Stimulated activated CD8-positive, alpha-beta memory T cell treated with anti-CD3 and anti-CD28 coated beads, Interleukin-4, amount 100 ng/mL, for 4 hours (primary cell): ENCODE measurements at places on chromosomes 1 and 21.
A peak's percentile ranks its signal among the peaks of the same experiment; 100 is the strongest.

GRCh38 chr1:109444346-109444745, 18.1 kb upstream of the PSMA5 start:
- DNase-seq: no peak

- DNase-seq: no peak
Observed at GRCh38 chr1:231053493-231054162, 13.6 kb upstream of the FAM89A start.

- no peak for DNase-seq
Observed at GRCh38 chr1:32775640-32776337, 41.4 kb downstream of the YARS1 start.

DNA sequence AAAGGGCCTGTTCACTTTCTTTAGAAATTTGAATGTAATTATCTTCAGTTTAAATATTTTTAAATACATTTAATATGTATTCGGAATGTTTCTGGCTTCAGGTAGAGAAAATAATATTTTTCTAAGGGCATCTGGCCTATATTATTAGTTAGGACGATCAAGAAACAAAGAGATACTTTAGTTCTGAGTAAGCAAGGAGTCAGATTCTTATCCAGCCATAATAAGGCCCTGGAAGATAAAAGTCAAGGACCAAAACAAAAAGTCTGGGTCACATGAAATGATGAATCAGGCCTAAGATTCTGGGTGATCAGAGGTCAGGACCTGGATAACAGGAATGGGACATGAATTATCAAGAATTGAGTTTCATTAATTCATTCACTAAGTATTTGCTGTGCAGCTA, 6.3 kb downstream of the PHC2 start:
- DNase-seq: no peak

- DNase-seq: no peak
Observed at GRCh38 chr1:158054721-158055120, 61.3 kb downstream of the KIRREL1 start.

DNA sequence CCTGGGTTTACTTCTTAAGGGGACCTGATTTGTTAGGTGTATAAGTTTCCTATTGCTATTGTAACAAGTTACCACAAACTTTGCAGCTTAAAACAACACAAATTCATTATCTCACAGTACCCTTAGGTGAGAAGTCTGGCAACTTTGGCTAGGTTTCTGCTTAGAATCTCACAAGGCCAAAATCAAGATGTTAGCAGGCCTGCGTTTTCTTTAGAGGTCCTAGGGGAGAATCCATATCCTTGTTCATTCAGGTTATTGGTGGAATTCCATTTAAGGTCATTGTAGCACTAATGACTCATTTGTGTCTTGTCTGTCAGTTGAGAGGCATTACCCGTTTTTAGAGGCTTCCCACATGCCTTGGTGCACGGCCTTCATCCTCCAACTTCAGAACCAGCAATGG, 8.2 kb upstream of the SH2D1B start:
- DNase-seq: no peak

DNA sequence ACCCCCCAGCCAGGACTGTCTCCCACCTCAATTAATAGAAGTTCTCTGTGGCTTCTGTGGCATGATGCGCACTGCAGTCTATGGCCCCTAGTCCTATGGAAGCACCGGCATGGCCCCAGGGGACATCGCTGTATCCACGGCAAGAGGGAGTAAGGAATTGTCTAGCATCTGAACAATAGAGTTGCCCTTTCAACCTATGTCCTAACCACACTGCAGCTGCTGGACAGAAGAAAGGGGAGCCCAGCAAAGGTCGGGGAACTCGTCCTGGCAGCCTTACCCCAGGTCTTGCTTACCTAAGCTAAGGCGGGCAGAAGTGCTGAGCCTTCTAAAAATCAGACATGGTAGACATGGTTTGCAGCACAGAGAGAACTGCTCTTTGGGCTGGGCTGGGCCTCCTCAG, 103.3 kb upstream of the EDN2 start:
- DNase-seq: no peak

DNA sequence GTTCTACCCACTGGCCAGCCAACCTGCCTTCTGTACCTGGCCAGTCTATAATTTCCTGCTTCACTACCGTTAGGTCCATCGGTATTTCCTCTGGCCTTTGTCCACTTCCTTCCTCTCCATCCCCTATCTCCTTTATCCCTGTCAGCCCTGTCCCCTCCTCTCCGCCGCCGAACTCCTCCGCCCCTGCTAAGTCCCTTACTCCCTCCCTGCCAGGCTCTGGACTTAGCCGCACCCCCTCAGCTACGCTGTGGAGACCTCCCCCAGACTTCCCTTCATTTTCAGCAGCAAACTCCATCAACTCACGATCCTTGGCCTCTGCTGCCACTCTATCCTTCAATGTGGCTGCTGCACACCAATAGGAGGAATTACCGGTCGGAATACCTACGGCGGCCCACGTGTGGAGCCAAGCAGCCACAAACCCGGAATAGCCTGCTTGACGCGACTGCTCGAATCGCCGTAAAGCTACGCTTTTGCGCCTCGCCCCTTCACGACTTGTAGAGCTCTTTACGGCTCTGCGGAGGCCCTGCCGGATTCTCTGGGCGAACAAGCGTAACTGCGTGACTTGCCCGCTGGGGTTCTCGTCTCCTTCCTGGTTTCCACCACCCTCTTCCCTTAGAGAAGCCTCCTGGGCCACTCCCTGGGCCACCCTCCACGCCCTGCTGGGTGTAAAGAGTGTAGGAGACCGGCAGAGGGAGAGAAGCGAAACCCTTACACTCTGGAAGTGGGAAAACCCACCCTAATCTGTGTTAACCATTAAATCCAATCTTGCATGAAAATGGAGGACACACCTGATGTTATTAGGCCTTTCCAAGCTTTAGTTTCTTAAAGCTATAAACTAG, at the start of gene ZNHIT6:
Gene ZNHIT6, minus strand, starts transcription at position 444 of the 839 bp plus-strand sequence. Its CDS starts 149 bp downstream, at position 295.
- DNase-seq: peak; percentile 70

GRCh38 chr1:94715321-94715720, 104.8 kb upstream of the SLC44A3 start:
- no peak for DNase-seq

DNA sequence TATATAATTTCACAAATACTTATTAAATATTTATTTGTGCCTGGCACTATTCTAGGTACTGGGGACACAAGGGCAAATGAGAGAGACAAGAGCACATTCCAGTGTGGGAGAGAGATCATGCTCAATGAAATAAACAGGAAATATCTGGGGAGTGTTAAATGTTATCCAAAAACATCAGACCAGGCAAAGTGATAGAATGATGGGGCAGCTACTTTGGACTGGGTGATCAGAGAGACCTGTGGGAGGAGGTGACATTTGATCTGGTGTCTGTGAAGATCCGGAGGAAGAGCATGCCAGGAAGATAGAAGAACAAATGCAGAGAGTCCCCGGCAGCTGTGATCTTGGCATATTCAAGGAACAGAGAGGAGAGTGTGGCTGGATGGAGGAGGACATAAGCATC, 27.5 kb upstream of the GNG12 start:
- DNase-seq: no peak

- DNase-seq: no peak
Observed at GRCh38 chr1:36881541-36881940, 152.8 kb downstream of the GRIK3 start.

DNA sequence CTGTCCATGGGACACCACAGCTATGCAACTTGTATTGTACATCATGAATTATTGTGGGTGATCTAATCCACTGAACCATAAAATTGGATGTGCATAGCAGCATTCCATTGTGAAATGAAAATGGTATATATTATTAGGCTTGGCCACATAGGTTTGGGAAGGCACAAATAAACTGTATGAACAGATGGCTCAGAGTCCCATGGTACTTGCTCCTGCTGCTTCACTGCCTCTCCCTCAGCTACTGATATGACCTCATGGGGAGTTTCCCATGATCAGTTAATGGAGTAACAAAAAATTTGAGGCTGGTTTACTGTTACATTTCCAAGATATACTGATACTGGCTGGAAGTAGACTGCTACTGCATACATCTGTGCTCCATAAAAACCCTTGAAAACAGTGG, 152.7 kb upstream of the NEGR1 start:
- DNase-seq: no peak

DNA sequence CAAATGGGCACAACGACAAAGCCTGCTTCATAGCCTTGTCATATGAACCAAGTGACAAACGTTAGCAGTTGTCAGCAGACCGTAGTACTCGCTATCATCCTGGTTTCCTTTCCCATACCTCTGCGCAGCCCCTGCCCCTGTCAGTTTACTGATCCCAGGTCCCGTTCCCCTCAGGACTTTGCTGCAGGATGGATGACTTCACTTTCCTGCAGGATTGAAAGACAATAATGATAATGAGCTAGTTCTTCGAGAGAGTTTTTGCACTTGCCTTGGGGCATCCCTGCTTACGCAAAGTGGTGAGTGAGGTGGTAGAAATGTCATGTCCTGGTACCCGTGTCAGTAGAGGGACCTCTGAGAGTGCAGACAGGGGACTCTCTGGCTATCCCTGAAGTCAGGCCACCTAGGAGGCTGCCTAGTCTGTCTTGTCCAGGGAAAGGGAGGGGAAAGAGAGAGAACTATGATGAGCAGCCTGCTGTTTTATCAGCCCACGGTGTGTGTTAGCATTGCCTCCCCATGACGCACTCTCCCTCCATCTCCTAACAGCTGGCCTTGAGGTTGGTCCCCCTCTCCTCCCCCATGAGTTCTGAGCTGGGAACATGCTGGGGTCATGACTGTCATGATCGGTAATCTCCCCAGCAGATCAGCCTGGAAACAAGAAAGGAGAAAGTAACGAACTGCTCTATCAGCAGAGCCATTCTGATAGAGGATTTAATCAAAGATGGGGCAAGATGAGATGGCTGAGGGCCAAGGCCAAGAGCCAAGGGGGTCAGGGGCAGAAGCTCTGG, 53.7 kb downstream of the ELK4 start:
- no peak for DNase-seq

DNA sequence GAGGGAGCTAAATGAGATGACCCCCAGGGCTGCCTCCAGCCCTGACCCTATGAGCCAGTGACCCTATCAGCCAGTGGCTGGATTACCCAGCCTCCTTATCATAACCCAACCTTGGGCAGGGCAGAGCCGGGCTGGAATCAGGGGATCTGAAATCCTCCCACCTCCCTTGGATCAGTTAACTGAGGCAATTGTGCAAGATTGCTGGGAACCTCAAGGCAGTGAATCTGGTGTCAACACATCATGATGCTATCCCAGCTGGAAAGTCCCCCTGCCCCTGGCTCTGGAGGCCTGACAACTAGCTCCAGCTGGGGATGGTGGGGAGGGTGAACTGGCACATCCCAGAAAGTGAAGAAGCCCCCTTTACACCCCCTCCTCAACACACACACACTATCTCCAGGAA, 6.4 kb upstream of the TSPAN1 start:
- no peak for DNase-seq

DNA sequence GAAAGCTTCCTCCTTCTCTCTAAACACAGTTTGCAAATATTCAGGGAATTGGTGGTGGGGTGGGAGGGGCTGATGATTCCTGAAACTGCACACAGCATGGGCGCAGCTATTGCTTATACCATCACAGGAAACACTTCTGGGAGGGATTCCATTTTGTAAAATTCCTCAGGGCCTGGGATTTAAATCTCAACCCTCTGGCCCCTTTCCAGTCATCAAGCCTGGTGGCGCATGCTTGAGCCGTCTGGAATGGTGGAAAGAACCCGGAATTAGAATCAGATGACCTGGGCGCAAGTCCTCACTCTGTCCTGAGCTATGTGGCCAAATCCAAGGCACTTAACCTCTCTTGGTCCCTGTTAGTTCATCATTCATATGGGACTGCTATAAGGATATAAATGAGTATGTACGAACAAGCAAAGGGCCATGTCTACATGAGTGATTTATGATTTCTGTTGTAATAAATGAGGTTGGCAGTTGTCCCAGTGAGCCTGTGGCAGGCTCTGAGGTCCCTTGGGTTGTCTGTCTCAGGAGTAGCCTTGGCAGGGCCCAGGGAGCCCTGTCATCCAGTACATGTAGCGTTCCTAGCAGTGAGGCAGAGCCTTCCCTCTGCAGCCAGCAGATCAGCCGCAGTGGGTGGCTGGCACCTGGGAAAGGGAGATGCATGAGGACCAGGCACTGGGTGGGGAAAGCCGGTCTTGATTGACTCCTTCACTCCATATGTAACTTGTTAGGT, 72.0 kb downstream of the MAN1C1 start:
- no peak for DNase-seq

DNA sequence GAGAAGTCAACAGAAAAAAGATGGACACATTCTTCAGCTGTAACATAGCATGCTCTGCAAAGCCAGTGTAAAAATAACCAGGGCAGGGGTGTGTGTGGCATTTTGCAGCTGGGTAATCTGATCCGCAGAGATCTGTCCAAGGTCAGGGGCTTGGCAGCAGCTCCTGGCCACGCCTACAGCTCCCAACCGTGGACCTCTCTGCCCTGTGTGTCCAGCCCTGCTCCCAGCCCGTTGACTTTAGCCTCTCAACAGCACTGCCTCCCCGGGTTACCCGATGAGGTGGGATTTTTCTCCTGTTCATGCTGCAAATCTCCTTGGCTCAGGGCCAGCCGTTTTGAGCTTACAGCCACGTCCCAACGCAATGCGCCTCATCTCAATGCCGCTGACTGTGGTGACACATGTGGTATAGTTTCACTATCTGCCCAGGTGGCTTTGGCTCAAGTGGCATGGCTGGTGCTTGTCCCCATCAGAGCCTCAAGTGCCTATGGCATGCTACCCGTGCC, 68.1 kb downstream of the VWA5B1 start:
- no peak for DNase-seq

DNA sequence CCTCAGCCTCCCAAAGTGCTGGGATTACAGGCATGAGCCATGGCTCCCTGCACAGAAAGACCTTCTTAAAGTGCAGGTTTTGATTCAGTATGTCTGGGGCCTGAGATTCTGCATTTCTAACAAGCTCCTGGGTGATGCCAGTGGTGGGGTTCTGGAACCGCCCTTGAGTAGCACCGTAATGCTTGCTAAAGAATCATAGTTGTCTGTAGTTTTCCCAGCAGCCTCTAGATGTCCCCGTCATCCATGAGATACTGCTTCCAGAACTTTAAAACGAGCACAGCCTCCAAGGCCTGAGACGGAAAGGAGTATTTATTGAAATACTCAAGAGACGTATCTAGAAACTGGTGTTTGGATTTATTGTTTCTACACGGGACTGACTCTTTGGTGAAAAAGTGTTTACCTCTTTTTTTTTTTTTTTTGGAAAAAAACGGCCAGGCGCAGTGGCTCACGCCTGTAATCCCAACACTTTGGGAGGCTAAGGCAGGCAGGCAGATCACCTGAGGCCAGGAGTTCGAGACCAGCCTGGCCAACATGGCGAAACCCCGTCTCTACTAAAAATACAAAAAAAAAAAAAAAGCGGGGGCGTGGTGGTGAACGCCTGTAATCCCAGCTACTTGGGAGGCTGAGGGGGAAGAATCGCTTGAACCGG, 2.6 kb upstream of the TOR3A start:
- no peak for DNase-seq

- DNase-seq: no peak
Observed at GRCh38 chr1:244326757-244327156, 125.0 kb downstream of the ADSS2 start.

DNA sequence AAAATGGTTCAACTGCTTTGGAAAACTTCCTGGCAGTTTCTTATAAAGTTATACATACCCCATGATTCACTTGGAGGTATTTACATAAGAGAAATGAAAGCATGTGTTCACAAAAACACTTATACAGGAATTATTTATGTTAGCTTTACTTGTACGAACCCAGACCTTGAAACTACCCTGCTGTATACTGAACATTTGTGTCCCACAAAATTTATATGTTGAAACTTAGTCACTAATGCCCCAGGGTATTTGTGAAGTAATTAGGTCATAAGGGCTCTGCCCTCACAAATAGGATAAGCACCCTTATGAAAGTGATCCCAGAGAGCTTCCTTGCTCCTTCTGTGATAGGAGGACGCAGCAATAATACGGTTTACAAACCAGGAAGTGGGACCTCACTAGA, 42.7 kb upstream of the B3GALT2 start:
- DNase-seq: no peak

- DNase-seq: no peak
Observed at GRCh38 chr1:86245566-86246190, 89.1 kb upstream of the COL24A1 start.
